ENCODE measurements at places on chromosomes 2 and 18.
A peak's percentile ranks its signal among the peaks of the same experiment; 100 is the strongest.

DNA sequence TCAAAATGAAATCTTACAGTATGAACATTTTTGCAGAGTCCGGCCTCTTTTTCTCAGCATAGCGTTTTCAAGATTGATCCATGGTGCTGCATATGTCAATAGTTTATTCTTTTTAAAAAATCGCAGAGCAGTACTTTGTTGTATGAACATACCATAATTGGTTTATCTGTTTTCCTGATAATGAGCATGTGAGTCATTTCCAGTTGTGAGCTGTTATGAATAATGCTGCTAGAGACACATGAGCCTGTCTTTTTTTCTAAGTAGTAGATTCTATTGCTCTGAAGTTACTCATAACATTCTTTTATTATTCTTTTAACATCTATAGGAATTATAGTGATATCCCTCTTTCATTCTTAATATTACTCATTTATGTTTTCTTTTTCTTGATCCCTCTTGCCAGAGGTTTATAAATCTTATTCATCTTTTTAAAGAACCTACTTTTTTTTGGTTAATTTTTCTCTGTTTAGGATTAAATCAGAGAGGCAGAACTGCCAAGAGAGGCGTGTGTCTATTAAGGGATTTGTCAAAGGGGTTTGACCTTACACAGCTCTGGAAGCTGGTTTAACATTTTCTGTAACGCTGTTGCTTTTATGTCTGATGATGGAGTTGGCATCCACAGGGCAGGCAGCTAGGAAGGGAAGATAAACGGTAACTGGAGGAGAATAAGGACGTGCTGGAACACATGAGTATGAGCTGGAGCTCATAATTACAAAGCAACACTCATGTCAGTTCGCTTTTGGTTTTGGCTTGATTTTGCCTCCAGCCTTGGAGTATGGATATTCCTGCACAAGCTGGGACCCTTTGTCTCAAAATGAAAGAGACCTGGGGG lies 47.4 kb downstream of the MGAT5 start:
- no peak for DNase-seq

- DNase-seq = no peak
These were observed 6.2 kb downstream of the TMEM87B start for GRCh38 chr2:112061299-112061698.

DNA sequence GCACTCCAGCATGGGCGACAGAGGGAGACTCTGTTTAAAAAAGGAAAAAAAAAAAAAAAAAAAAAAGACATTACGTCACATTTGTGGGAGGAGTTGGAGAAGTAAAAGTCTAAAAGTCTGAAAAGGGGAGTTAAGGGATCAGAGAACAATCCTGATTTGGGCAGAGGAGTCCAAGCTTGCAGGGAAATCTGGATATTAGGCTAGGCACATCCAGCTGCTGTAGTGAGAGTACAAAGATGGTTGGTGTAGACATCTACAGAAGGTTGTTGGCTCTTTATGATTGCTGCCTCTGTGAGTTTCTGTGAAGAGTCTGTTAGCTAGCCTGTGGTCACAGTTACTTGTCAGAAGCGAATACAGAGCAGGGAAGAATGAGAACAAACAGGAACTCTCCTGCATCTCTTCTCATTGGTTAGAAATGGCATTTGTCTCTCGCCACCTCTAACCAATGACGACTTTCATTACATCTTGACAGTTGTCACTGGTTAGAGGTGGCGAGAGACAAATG lies 3.3 kb upstream of the OSBPL6 start:
- DNase-seq = no peak

- DNase-seq = no peak
These were observed 364.9 kb downstream of the ANAPC1 start for GRCh38 chr2:111519071-111519470.

DNA sequence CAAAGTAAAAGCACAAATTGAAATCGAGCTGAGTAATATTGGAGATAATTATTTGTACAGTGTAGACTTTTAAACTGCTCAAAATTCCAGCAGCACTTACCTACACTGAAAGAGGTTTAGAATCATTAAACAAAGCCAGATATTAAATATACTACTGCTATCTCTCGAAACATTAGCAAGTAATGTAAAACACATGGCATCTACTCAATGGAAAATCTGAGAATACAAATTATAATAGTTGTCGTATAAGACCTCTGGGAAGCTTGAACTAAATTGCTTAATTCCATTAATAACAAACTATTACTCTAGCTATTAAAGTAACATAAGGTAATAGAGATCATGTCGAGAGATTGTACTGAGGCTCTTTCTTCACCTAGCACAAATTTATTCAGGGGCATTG lies 108.9 kb downstream of the KLHL29 start:
- no peak for DNase-seq

DNA sequence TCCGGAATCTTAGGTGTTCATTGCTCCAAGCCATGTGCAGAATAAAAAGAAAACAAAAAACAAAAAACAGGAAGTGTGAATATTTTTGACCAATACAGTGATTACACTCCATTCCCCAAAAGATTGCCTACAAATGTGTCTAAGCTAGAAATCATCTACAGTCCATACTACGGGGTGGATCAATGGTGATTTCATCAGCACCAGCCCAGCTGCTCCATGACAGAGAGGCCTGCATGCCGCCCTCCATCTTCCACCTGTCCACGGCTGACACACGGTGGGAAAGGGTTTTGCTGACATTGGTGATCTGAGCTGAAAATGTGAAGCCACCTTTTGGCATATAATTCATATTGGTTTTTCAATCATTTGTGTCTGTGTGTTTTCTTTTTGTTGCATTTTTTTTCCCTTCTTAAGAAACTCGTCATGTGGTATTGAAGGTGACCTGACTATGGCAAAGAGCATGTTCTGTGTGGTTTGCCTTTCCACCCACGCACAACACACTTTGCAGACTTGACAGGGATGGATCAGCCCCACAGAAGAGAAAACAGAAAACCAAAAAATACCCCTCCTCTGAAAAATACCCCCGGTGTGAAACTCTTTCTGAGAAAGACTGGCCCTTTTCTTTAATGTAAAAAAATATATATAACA lies 533.1 kb downstream of the RNF144A start:
- no peak for DNase-seq

DNA sequence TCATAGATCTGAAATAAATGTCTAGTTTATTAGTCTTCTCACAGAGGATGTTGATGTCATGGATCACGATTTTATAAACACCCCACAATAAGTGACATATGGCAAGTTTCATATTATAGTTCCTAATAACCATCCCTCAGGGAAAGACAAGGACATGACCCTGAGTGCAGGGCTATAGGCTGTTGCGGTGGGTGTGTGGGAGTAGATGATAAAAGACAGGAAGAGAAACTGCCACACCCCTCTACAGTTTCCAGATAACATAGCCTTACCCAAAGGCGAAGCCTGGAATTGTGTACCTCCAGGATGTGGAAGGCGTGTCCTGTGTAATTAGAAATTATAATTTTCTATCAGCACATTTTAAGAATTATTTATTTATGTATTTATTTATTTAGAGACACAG lies 2.4 kb upstream of the NEDD4L start:
- no peak for DNase-seq

DNA sequence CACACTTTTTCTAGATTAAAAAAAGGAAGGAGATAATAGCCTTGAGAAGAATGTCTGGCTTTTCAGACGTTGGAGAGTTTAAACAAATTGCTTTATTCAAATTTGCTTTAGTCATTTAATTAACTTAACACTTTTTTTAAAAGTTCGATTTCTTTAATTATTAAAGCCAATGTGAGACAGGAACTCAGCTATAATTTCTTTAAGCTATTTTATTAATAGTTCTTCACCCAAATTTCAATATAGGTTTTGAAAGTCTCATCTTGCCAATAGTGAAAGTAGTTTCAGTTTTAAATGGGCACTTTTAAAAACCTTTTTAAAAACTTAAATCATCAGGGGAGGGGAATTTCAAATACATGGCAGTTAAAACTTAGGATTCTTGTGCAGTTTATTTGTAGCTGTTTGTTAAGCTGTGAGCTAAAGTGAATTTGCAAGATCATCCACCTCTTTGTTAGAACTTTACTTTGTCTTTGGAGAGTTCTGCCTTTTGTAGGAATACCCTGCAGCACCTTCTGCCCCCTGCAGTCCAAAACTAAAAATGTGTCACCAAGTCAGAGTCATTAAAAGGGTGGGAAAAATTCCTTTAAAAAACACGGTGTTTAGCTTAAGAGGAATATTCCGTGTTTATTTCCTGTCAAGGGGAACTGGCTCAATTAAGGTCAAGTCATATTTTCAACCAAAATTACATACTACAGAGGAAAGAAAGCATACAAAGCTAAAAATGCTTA lies 4.6 kb downstream of the TGIF1 start:
- peak; percentile 41 for DNase-seq

GRCh38 chr2:206958261-206958660 lies 18.9 kb downstream of the CPO start:
- no peak for DNase-seq

DNA sequence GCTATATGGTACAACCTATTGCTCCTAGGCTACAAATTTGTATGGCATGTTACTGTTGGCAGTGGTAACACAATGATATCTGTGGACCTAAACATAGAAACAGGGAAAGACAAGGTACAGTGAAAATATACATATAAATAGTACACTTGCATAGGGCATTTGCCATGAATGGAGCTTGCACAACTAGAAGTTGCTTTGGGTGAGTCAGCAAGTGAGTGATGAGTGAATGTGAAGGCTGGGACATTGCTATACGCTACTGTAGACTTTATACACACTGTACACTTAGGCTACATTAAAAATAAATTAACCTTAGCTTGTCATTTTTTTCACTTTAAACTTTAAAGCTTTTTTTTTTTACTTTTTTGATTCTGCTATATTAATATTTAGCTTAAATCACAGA lies 500.0 kb upstream of the SETBP1 start:
- no peak for DNase-seq

DNA sequence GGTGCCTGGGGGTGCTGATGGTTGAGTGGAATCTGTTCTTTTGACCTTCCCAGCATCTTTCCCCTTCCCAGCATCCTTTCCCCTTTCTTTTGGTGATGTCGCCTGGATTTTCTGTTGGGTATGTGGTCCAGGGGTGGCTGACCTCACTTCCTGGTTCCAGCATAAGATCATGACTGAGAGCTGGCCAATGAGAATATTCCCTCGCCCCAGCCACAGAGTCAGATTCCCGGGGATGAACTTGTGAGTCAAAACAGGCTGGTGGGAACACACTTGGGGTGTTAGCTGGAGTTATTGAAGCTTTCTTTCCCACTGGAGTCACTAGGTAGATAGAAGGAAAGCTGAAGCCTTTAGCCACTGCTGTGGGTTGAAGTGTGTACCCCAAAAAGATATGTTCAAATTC lies 28.0 kb upstream of the FOSL2 start:
- no peak for DNase-seq

- no peak for DNase-seq
These were observed 372.5 kb upstream of the GCFC2 start for GRCh38 chr2:76083248-76083647.

DNA sequence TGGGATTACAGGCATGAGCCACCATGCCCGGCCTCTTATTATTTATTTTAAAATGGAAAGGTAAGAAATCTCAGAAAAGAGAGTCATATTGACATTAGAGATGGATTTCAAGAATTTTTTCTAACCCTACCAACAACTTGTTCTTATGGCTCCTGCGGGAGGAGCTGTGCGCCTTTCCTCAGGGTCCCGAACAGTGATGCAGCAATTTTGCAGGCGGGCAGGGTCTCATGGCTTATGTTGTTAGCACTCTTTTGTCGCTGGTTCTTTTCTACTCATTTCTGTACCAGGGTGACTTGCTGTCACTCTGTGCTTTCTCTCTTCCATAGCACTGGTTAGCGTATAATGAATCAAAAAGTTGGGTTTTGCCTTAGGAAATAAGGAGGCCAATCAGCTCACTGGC lies 148.8 kb upstream of the DLGAP1 start:
- no peak for DNase-seq

DNA sequence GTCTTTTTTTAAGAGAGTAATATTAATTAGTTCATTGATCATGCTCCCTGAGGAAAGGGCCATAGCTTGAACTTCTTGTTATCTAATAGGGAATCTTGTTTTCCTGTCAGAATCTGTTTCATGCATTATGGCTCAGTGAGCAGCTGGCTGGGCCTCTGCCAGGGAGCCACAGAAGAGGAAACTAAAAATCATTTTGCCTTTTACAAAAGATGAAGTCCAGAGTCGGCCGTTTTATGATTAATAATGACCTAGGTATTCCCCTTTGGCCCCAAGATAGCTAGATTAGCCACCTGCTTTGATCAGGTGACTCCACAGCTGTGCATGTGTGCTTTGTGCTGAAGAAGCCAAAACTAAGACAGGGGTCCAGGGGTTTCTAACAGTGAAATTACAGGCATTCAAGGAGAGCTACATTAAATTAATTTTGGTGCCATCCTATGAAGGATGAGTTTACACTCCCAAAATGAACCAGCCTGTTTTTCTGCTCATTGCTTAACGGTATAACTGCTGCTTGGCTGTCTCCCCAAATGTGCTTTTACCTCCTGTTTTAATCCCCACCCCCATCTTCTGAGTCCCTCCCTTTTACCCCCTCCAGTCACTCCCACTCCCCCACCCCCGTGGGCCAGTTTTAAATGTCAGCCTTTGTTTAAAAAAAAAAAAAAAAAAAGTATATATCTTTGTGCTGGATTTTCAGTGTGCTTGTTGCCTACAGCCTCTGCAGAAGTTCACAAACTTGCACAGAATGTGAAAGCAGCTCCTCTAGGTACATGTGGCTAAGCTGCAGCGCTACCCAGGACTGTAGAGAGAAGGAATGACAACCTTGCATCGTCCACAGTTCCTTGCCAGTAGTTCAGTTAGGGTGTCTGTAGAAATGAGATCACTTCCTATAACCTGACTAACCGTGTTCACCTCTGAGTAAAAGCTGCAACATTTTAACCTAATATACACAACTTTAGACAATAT lies 93.1 kb downstream of the CABLES1 start:
- no peak for DNase-seq

Data from PC-9 (cell line).